ENCODE measurements at places on chromosomes 13 and 19.
A peak's percentile ranks its signal among the peaks of the same experiment; 100 is the strongest.

GRCh38 chr19:3350014-3350663 lies 16.2 kb upstream of the NFIC start:
- DNase-seq = no peak

GRCh38 chr19:1755467-1756171 lies 2.3 kb downstream of the ONECUT3 start:
- DNase-seq = no peak

DNA sequence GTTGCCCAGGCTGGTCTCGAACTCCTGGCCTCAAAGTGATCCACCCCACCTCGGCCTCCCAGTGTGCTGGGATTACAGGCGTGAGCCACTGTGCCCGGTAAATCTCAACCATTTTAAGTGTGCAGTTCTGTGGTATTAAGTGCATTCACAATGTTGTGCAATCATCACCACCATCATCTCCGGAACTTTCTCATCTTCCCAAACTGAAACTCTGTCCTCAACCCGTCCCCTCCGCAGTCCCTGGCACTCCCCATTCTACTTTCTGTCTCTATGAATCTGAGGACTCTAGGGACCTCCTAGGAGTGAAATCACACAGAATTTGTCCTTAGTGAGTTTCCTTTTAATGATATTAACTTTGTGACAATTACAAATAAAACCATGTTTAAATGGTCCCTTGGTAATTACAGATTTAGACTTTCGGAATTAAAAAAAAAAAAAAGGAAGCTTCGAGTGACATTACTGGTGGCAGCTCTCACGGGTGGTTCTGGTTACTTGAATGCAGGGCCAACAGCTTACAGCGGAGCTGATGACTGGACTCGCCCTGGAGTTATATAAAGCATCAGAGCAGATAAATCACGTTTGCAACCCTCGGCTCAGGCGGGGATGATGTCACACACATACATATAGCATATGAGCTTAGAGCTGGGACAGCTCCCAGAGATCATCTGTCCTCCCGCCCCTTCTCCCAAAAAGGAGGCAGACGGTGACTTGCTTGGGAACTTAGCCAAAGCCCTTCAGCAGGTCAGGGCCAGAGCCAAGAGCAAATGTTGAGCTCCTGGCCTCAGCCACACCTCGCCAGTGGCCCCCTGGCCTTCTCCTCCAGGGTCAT lies 89.8 kb downstream of the ZNF557 start:
- no peak for DNase-seq

GRCh38 chr13:77619655-77620054 lies 77.8 kb upstream of the SLAIN1 start:
- no peak for DNase-seq

DNA sequence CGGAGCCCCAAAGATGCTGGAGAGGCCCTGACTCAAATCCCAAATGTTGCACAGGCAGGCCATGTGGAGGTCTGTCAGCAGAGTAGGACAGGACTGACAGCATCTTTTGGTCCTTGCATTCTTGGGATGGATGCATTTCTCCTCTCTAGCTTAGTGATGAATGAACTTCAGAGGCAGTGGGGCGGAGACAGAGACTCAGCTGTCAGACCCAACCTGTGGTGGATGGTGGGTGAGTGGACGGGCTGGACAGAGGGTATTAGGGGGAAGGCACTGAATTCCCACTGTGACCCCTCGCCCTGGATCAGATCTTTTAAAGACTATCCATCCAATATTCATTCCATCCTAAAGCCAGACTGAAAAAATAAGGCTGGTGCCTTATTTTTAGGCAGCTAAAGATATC lies 39.3 kb upstream of the GJB6 start:
- DNase-seq = no peak

DNA sequence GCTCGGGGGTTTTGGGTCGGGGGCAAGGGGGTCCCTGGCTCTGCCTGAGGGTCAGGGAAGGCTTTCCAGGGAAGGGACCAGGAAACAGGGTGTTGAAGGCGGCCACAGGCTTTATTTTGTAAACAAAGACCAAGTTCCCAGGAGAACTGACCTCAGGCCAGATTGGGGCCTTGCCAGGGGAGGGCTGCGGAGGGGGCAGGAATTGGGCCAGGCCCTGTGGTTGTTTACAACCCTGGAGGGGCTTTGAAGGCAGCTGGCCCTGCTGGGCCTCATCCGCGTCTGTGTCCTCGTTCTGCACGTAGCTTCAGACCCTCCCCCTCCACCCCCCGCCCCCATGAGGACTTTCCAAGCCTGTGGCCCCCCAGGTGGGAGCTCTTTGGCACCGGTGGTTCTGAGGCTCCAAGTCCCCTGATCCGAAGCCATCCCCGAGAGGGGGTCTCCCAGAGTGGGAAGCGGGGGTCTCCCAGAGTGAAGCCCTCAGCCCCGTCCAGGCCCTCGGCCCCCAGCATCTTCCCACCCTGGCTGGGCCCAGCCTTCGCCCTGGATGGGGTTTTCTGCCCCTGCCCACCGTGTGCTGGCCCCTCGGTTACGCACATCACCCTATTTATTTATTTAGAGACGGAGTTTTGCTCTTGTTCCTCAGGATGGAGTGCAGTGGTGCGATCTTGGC lies 13.5 kb upstream of the BSG start:
- DNase-seq = no peak

DNA sequence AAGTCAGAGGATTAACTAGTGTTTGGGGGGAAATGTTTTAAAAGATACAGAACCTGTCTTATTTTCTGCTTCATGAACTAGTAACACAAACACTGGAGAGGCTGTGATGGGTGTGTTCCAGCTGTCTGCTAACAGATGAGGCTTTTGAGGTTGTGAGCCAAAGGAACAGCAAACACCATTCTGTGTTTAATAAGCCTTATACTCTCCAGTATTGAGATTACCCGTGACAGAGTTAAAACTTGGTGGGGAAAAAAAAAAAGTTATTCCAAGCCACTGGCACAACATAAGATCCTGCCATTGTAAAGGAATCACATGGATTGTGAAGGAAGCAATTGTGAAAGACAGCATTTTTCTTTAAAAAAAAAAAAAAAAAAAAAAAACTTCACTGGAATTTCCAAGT lies 48.4 kb downstream of the KCTD12 start:
- DNase-seq = no peak

- no peak for DNase-seq
These were observed 26.1 kb downstream of the IER2 start for GRCh38 chr19:13176345-13176744.

DNA sequence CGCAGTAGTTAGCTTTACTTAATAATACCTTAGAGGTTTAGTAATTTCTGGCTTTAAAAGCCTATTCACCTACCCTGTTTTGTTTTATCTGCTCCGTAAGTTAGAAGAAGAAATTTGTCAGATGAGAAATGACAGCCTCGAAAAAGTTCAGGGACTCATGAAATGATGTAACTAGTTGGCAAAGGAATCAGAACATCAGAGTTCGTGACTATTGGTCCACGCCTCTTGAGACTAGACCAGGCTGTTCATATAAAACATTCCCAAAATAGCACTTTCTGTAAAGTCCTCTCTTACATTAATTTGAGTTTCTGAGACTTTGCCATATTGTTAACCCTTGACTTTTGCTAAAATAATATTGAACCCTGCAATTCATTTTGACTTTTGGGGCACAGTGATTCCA lies 92.0 kb downstream of the HS6ST3 start:
- no peak for DNase-seq

- no peak for DNase-seq
These were observed 8.7 kb downstream of the MARCHF2 start for GRCh38 chr19:8421484-8422461.

DNA sequence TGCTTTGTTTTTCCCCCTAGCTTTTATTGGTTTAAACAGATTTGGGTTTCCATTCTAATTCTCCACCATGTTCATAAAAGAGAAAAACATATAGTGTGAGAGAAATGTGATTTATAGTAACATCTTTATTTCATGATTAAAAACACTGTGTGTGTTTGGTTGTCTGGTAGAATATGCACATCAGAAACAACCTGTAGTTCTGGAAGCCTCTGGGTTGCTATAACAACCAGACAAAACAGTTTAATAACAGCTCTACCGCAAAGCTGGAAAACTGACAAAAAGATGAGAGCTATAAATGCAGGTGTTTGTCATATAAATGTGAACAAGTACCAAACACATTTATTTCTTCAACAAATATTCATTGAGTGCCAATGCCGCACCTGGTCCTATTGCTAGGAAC lies 9.8 kb downstream of the KBTBD6 start:
- DNase-seq = no peak

GRCh38 chr19:16022251-16022650 lies 54.0 kb upstream of the TPM4 start:
- DNase-seq = no peak

DNA sequence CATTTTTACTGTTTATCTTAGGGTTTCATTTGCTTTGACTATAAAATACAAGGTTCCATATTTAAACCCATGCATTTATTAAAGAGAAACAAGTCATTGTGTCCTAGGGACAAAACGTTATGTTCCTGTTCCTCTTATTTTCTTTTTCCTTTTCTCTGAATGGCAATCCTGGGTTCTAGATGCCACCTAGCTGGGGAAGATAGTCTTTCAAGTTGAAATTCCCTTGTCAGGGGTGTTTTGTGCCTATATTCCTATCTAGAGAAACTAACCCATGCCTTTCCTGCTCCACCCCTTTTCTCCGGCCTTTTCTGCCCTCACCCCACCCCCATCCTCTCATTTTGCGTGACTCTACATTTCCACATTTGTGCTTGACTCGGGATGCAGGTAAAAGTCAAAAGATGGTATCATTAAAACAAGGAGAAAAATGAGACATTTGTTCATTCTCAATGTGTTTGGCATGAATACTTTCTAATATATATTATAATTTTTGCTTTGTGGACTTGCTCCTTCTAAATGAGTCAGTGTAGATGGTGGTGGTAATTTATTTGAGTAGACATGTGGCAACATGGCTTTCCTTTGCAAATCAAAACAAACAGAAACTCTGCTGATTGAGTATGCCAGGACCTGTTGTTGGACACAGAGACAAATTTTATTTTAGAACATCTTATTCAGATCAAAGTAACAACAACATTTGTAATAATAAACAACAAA lies 26.8 kb upstream of the STARD13 start:
- no peak for DNase-seq

DNA sequence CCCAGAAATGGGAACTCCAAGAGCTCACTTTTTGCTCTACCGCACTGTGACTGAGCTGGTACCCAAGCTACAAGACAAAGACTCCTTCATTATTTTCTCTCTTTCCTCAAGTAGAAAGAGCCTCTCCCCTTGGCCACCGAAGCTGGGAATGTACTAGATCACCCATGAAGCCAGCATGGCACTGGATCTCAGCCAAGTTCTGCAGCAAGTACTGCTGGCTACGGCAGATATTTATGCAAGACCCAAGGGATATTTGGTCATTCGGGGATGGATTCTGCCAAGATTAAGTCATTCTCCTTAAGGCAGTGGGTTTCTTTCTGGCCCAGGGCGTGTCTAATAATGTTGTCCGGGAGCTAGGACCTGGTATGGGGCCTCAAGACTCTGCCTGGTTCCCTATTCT lies 633.5 kb downstream of the SLITRK1 start:
- no peak for DNase-seq

GRCh38 chr13:113582841-113583631 lies 1.5 kb upstream of the TFDP1 start:
- DNase-seq = no peak

DNA sequence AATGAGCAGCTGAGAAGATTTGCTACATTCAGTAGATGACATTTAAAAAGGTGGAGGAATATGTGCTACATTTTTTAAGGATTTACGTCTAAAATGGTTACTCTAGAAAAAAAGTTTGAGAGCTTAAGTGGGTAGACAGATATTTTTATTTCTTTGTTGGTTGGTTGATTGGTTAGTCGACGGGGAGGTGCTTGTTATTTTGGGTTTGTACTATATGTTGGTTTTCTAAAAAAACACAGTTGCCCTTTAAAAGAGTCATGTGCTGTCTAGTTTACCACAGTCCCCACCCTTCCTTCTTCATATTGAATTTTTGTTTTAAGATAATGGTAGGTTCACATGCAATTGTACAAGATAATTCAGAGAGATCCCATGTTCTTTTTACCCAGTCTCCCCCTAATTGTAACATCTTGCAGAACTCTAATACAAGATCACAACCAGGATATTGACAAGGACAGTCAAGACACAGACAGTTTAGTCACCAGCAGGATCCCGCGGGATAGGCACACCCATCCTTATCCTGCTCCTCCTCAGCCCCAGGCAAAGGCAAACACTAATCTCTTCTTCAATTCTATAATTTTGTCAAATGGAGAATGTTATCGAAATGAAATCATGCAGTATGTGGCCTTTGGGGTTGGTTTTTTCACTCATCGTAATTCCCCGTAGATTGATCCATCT lies 171.4 kb downstream of the FOXO1 start:
- no peak for DNase-seq

GRCh38 chr19:29517412-29517811 lies 8.4 kb upstream of the VSTM2B start:
- DNase-seq = peak; percentile 4

DNA sequence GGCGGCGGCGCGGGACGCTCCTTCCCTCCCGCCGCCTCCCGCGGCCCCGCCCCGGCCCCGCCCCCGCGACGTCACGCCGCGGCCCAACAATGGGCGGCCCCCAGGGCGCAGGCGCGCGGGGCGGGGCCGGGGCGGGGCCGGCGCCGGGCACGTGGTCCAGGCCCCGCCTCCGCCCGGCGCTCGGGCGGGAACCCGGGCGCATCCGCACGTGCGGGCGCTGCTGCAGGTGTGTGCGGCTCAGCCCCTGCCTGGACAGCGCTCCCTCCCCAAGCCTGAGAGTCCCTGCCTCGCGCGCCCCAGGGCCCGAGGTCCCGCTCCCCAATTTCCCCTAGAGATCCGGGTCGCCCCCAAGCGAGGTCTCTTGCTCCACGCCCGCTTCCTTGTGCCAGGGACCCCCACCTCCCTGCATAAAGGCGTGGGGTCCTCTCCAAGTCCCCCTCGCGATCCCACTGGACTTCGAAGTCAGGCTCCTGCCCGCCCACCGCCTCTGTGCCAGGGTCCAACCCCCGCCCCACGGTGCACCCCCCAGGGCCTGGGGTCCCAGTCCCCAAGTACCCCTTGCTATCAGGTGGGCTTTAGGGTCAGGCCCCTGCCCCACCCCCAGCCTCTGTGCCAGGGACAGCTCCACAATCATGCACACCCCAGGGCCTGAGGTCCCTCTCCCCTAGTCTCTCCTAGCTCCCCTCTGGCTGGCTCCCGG lies at the start of gene MEX3D:
MEX3D (minus strand) TSS at position 6 of the 700 bp plus-strand sequence. CDS start 267 bp downstream, outside the sequence.
- DNase-seq = peak; percentile 85

DNA sequence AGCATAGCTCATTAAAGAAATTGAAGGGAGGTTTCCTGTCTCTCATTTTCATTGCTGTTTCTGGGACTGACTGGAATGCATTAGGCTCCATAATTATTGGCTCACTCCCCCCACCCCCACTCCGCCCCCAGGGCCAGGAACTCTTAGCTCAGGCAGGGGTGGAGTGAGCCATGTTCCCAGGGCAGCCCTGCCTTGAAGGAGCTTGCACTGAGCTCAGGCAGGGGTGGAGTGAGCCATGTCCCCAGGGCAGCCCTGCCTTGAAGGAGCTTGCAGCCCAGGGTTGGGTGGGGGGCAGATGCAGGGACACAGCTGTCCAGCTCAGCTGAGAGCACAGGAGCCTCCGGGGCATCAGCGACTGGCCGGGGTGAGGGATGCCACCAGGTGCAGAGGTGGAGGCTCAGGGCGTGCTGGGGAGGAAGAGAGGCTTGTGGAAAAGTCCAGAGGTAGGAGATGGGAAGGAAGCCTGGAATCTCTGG lies 39.1 kb upstream of the TFDP1 start:
- DNase-seq = no peak

- no peak for DNase-seq
These were observed 28.5 kb upstream of the PSPC1 start for GRCh38 chr13:19810996-19811881.

GRCh38 chr19:10915130-10916091 lies 13.0 kb downstream of the YIPF2 start:
- no peak for DNase-seq

- no peak for DNase-seq
These were observed 697.8 kb downstream of the DACH1 start for GRCh38 chr13:71169180-71169579.
